CD4-positive, alpha-beta T cell treated with Interleukin-15 for 4 hours (primary cell): ENCODE measurements at places on chromosomes 5 and 9.

- no peak for DNase-seq
Measured at GRCh38 chr5:10409504-10409903, 32.2 kb upstream of the ROPN1L start.

GRCh38 chr5:69271376-69271775 is 36.7 kb downstream of the CDK7 start:
- no peak for DNase-seq

DNA sequence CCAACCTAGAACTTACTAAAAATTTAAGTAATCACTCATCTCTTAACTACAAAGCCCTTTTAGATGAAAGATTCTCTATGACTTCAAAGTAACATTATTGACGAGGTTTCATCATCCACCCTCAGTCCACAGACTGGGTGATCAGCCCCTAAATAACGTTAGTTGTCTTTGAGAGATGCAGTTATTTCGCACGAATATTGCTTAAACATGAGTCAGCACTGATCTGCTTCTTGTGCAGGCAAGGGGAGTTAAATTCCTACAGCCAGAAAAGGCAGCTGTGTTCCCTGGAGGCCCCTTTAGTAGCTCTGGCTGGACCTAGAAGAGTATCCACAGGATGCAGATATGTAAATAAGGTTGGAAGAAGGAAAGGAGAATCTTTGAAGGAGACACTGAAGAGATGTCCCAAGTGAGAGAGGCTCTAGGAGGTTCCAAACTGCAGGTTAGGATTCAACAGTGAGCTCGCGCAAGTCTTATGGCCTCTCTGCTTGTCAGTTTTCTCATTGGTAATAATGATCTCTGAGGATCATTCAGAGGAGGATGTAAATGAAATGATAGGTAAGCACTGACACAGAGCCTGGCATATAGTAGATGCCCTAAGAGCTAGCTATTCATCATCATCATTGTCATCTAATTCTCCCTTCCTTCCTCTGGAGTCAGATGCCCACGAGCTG is 122.2 kb upstream of the MAN2A1 start:
- DNase-seq: no peak

GRCh38 chr5:143308731-143309130 is 94.8 kb downstream of the NR3C1 start:
- no peak for DNase-seq

- DNase-seq: no peak
Measured at GRCh38 chr5:132094393-132095076, 20.9 kb downstream of the CSF2 start.

DNA sequence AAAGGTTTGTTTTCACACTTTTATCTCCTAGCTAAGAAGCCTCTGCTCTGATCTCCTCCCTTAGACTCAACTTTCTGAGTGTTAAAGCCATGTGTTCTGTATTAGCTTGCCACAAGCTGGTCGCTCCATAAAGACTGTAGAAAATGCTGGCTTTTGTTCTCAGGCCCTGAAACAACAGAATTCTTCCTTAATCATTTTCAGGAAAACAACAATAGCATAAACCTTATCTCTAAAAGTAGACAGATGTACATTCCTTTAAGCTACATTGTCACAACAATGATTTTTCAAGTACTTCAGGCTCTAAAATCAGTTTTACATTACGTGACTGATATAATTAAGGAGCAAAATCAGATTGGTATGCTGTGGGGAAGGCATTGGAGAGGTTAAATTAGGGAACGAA is 41.9 kb downstream of the VCAN start:
- DNase-seq: no peak

GRCh38 chr5:24644761-24645160 is at the start of gene CDH10:
CDH10 (minus strand) TSS chr5:24644978; CDS start chr5:24593490, 51,488 bp downstream.
- no peak for DNase-seq

DNA sequence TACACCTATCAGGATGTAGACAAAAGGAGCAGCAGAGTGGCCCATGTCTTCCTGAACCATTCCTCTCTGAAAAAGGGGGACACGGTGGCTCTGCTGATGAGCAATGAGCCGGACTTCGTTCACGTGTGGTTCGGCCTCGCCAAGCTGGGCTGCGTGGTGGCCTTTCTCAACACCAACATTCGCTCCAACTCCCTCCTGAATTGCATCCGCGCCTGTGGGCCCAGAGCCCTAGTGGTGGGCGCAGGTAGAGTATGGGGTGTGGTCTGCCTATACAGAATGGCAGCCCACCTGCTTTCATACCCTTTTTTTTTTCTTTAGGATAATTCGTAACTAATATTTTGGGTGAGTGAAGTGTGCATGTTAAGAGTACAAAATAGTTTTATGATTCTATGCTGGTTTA is 1.1 kb downstream of the SLC27A6 start:
- no peak for DNase-seq

- DNase-seq: no peak
Measured at GRCh38 chr9:86705490-86705889, 241.8 kb downstream of the GAS1 start.

DNA sequence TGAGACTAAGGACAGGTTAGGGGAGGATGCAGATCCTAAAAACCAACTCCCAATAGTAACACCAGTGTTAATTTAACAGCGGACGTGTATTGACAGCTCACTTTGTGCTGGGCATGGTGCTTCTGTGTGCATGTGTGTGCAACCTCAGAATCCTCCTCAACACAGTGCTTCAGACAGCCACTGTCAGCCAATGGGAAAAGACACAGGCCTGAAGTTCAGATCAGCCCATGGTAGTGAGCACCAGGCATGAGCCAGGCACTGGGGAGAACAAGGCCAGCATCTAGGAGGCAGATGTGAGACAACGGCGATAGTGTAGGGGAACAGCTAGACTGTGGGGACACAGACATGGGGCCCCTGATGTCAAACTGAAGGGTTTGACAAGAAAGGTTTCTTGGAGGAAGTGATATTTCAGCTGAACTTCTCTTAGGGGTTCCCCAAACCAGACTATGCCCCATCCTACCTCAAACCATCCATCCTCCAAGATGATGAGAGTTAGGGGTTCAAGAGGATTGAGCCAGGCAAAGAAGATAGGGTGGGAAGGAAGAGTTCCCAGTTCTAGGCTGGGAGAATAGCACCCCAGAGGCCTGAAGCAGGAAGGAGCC is 71.5 kb upstream of the PSD2 start:
- DNase-seq: no peak

- DNase-seq: no peak
Measured at GRCh38 chr5:59813761-59814536, 79.6 kb downstream of the PDE4D start.

- no peak for DNase-seq
Measured at GRCh38 chr9:108021096-108021710, 531.6 kb upstream of the KLF4 start.

DNA sequence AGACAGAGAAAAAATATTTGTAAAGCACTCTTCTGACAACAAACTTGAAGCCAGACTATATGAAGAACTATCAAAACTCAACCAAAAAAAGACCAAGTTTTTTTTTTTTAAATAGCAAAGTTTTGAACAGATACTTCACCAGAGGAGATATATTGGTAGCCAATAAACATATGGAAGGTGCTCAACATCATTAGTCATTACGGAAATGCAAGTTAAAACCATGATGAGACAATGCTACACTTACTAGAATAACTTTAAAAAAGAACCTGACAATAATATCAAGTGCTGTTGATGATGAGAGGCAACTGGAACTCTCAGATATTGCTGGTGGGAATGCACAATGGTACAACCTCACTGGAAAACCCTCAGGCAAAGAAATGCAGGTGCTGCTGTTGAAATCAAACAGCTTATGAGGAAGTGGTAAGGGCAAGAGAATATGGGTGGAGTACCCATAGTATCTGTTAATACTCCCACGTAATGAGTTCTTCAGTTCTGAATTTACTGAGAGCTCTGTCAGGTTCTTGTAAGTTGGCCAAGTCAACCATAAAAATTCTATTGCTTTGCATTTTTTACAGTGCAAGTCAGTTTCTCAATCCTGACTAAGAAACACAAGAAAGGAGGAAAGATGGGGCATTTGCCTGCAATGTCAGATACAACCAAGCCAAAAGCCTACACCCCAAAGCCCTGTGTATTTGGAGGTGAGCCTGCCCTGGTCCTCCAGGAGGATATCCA is 87.3 kb upstream of the GNAQ start:
- DNase-seq: peak; percentile 31

- DNase-seq: no peak
Measured at GRCh38 chr5:106921567-106921966, 749.2 kb downstream of the EFNA5 start.

DNA sequence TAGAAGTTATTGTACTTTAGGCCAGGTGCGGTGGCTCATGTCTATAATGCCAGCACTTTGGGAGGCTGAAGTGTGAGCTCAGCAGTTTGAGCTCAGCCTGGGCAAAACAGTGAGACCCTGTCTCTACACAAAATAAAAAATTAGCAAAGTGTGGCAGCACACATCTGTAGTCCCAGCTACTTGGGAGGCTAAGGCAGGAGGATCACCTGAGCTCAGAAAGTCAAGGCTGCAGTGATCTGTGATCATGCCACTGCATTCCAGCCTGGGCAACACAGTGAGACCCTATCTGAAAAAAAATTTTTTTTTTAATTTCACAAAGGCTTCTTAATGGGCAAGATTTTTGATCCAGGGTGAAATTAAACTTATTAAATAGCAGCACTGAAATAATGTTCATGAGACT is 92.8 kb downstream of the CDC42SE2 start:
- DNase-seq: no peak

DNA sequence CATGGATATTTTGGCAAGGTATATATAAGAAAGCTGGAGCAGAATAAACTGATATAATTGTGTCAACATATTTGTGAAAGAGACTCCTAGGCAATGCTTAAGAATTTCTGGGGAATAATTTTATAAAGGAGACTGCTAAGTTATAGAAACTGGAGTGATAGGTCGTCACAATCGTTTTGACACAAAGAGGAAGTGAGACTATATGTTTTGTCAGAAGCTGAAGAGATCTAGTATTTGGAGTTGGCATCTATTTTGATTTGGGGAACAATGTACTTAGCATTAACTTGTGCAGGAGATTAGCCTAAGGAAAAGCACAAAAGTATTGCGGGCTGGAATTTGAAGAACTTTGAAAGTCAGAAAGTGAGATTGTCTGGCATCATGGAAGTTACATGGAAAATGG is 582.5 kb downstream of the TAF11L14 start:
- DNase-seq: no peak

- no peak for DNase-seq
Measured at GRCh38 chr9:79975621-79976256, 404.0 kb downstream of the TLE4 start.

DNA sequence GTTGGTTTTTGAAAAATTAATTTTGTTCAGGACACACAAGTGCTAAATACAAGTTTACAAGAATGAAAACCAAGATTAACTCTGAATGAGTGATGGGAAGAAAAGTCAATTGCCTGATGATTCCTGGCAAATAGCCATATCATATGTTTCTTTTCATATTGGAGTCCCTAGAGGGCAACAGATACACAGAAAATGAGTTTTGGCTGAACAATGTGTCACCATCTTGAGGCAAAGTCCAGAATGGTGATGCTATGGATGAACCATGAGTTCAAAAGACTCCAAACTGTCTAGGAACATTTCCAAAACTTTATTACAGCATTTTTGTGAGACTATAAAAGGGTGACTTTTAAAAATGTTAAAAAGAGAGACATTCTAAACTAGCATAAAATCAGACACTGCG is 382.9 kb downstream of the TMEM161B start:
- no peak for DNase-seq

DNA sequence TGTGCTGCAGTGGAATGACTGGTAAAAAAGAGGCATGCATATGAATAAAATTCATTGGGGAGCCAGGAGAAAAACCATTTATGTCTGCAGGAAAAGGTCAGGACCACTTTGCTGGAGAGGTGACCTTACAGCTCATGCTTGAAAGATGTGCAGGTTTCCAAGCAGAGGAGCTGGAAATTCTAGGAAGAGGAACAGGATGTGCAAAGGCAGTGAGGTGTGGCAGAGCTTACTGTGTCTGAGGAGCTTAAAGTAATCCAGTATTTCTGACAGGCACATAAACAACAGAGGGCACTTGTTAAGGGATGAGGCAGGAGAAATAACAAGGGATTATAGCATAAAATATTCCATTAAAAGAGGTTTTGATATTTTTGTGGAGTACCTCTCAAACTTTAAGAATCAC is 203.2 kb downstream of the CD180 start:
- DNase-seq: no peak

DNA sequence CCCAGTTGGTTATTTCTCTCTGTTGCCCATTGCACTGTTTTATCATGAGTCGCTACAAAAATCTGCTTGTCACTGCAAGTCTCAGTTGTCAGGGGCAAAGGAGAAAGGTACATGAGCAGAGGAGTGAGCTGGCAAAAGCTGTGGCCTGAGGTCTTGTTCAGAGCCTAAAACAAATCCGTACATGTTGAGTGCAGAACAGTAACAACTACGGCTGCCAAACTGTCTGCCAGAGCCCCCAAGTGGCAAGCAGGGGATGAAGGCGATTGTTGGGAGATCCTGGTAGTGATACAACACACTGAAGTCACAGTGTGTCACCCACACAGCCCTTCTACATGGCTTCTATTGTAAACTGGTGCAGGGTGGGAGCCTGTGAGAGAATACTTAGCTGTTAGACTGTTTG is 50.9 kb downstream of the BRINP1 start:
- DNase-seq: no peak

DNA sequence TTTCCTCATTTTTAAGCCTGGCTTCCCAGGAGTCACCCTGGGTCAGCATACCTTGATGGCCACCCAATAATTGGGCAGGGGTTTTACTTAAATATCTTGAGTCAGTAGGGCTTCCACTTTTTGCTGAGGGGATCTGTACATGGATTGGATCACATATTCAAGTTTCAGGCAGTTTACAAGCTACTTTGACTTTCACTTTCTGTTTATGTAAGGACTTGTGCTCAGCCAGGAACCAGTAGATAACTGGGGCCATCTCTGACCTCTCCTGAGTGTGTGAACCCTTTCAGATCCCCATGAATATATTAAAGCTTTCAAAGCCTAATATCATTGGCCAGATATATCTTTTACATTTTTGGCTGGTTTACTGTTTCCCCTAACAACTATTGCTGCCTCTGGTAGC is 45.1 kb downstream of the SLCO6A1 start:
- no peak for DNase-seq

DNA sequence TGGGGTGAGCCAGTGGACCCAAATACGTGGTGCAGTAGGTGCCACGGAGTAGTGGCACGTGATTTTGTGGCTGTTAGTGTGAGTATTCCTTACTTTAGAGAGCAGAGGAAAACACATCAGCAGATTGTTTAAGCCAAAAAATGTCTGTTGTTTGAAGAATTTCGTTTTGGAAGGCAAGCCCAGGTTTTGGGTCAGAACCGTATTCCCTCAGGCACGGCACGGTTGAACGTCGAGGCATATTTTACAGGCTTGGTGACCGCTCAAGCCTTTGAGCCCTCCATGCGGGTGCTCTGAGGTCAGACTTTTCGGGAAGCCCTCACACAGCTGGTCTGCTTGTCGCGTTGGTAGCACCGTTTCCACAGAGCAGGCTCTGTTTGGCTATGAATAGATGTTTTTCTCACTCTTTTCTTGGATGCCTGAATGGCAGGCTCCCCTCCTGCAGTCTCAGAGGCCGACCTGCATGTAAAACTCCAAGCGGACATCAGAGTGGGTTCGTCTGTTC is 27.2 kb downstream of the NEK6 start:
- no peak for DNase-seq

- DNase-seq: no peak
Measured at GRCh38 chr9:131391020-131391419, 2.9 kb upstream of the PRRC2B start.

- DNase-seq: no peak
Measured at GRCh38 chr5:144028058-144028457, 142.4 kb downstream of the YIPF5 start.

GRCh38 chr9:107481035-107481434 is 8.5 kb downstream of the KLF4 start:
- no peak for DNase-seq

- DNase-seq: no peak
Measured at GRCh38 chr9:113095561-113095960, 39.0 kb upstream of the ZFP37 start.

GRCh38 chr5:81638471-81638870 is 112.4 kb downstream of the SSBP2 start:
- no peak for DNase-seq
